ENCODE measurements at places on chromosomes 5 and 9.

- no peak for DNase-seq
Measured at GRCh38 chr5:115333164-115333563, 36.7 kb upstream of the CCDC112 start.

DNA sequence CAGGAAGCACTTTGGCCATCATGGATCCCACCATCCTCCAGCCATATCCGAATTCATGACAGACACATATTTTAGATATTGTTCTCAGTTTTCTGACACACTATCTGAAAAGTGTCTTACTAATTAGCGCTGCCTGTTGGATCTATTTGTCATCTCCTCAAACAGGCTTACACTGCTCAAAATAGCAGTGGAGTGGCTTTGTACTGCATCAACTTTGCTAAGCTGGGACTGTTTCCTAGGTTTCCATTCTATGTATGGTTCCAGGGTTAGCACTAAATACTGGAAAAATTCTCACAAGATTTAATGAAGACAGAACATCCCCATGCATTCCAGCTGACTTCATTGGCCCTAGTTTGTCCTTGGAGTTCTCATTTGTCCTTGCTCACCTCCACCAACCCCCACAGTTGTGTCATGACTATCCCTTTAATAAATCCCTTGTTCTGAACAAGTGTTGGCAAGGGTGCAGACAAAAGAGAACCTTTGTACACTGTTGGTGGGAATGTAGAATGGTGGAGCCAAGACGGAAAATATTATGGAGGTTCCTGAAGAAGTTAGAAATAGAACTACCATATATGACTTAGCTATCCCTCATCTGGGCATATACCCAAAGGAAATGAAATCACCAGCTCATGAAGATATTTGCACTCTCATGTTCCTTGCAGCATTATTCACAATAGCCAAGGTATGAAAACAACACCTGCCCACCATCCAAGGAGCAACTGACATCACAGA lies 136.5 kb upstream of the RAI14 start:
- no peak for DNase-seq

DNA sequence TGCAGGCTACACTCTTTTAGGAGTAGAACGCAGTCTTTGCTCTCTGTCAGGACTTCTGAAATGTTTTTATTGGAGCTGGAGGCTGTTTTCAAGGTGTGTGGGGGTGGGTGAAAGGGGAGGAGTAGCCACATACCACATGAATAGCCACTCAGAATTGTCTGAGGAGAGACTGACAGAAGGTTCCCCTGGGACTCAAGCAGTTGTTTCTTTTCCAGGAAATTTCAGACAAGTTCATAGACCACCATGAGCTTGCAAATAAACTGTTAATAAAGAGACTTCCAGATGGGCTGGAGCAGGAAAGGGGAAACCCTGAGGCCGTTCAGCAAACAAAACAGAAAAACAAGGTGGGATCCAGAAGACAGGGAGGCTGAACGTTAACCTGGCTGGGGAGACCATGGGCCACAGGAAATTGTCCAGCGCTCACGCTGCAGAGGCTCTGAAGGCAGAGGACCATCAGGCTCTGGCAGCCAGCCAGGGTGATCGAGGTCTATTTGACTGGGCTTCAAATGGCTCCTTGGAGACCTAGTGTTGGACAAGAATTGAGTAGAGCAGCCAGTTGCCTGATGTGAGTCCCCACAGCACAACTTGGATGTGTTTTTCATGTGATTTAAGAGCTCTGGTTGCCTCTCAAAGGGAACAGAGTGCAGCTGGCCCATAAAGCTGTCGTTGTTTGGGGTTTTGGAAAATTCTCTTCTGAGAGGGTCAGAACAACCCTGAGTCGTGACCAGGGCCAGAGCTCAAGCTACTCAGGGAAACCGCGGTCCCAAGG lies 159.2 kb upstream of the RAI14 start:
- no peak for DNase-seq

DNA sequence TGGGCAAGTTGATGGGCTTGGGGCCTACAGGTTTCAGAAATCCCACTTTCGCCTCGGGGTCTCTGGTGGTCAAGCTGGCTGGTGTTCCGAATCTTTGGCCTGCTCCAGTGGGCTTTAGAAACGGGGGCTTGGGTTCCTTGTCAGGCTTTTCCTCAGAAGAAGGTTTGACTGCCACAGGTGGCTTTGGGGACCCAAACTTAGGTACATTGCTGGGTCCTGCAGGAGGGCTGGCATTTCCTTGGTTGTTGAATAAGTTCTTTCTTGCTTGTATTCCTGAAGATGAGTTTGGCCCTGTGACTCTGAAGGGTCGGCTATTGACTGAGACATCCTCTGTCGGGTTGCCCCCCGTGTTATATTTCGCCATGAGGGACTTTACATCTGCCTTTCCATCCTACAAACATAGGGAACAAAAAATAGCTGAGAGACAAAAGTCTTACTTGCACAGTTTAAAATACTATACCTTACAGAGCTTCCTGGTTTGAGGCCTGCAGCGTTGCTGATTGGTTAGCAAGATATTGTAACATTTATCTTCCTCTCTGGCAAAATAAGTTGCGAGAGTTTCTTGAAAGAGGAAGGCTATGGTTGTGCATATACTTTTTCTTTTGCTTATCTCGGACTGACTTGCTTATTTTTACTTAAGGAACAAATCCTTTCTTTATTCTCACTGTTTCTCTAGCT lies 16.6 kb downstream of the FYB1 start:
- DNase-seq, result no peak

- DNase-seq, result no peak
Measured at GRCh38 chr5:155587458-155587857, 573.9 kb downstream of the KIF4B start.
